Activated T-helper 1 cell treated with anti-CD3 and anti-CD28 coated beads, Interleukin-2, amount 50 U/mL, for 16 hours (primary cell): ENCODE measurements at places on chromosomes 12 and 14.

- DNase-seq = no peak
These were observed 140.1 kb downstream of the DHRS2 start for GRCh38 chr14:23776296-23776695.

DNA sequence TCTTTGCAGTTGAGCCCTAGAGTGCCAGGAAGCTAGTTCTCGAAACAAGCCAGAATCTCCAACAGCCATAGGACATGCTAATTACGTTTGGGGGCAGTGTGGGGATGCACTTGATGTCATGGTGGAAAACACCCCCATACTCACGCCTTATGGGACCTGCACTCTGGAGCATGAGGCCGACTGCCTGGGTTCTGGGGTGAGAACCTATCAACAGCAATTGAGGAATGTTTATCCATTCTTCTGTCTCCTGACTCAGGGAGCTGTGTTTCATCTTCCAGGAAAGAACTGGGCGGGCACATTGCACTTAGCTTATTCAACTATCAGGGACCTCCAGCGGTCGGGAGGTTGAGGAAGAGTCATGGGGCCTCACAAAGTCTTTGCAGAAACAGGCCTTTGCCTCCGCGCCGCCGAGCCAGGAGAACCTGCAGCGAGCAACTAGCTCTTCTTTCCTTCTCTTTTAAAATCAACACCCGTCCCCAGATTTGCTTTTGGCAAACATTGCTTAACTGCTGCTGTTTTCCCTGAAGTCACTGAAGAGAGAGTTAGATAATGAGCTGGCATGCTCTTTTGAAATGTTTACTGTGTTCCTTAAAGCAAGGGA lies 226.1 kb upstream of the DIO3 start:
- DNase-seq = no peak

DNA sequence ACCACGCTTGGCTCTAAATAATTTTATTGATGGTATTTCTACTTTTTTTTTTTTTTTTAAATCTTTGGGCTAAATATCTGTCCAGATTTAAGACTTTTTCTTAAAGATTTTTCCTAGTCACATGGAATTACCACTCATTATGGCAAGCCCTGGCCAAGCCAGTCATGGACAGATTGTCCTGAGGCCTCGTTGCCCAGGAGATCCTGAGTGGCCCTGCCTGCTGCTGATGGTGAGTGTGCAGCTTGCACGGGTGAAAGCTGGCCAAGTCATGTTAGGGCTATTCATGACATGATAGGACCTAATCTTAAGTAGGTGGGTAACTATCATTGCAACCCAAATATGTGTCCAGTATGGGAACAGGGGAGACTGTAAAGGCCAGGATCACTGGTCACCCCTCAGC lies 27.8 kb downstream of the GUCY2C start:
- no peak for DNase-seq

DNA sequence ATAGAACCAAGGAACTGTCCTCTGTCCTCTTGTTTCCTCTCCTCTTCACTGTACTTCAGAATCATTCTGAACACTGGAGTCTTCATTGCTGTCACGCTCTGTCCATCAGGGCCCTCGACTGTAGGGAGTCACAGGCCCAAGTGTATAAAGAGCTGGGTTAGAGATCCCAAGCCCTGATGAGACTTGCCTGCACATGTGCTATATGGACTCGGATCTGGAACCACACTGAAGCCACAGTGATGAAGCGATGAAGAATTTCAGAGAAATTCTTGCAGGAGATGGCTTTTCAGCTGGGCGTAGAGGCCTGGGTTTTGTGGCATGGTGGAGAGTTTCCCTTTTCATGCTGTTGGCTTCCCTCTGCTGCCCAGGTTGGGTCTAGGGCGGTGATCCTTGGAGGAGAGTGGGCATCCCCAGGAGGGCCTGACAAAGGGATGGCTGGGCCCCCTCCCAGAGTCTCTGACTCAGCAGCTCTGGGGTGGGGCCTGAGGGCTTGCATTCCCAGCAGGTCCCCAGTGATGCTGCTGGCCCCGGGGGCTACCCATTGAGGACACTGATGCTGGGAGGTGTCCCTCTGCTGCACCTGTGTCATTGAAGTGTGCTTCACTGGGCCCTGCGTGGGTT lies 39.6 kb upstream of the YY1 start:
- DNase-seq = no peak

- DNase-seq = no peak
These were observed 173.5 kb downstream of the SLC41A2 start for GRCh38 chr12:104784592-104784991.

- no peak for DNase-seq
These were observed 33.1 kb downstream of the CMKLR1 start for GRCh38 chr12:108305991-108306501.

- DNase-seq = no peak
These were observed 18.0 kb upstream of the ABHD12B start for GRCh38 chr14:50853891-50854290.

- no peak for DNase-seq
These were observed 19.9 kb downstream of the RBM19 start for GRCh38 chr12:113946175-113946574.

GRCh38 chr14:91368776-91369416 lies 48.7 kb downstream of the CCDC88C start:
- no peak for DNase-seq

DNA sequence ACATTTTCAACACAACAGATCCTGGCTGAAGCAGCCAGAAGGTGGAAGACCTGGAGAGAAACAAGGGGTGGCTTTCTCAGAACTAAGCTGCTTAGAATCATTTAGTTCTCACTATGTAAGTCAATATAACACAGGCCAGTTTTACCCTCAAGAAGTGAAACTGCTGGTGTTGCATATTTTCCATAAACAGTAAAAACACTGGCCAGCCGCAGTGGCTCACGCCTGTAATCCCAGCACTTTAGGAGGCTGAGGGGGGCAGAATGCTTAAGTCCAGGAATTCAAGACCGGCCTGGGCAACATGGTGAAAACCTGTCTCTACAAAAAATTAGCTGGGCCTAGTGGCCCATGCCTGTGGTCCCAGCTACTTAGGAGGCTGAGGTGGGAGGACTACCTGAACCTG lies 11.6 kb downstream of the STX2 start:
- DNase-seq = no peak

GRCh38 chr14:35268946-35269345 lies 23.2 kb upstream of the PSMA6 start:
- no peak for DNase-seq

DNA sequence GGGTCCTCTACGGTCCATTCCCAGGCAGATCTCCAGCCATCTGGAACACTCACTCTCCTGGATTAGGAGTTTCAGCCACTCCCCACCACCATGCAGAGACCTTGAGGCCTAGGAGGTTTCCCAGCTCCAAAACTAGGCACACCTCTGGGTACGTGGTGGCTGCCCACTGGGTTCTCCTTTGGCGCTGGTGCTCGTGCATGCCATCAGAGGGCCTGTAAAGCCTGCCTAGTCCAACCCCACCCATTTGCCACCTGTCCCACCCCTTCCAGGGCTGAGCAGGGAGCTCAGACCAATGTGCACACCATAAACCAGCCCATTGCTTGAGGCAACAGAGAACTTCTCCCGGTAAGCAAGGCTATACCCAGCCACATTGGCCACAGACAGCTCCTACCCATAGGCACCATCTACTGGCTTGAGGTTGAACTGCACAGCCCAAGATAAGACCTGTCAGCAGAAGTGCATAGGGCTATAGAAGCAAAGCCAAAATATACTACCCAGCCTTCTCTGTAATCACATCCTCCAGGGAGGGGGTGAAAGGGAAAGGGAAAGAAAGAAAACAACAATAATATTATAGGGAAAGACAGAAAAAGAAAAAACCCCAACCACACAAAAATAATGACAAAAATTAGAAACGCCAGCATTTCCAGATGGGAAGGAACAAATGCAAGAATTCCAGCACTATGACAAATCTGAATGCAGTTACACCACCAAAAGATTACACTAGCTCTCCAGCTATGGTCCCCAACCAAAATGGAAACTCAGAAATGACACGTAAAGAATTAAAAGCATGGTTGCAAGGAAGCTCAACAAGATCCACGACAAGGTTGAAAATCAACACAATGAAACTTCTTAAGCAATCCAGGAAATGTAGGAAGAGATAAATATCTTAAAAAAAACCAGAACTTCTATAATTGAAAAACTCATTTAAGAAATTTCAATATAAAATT lies 111.9 kb upstream of the CCDC175 start:
- no peak for DNase-seq

GRCh38 chr14:97385727-97386126 lies 588.5 kb downstream of the VRK1 start:
- DNase-seq = no peak
